ENCODE measurements at places on chromosomes 16 and 17.

DNA sequence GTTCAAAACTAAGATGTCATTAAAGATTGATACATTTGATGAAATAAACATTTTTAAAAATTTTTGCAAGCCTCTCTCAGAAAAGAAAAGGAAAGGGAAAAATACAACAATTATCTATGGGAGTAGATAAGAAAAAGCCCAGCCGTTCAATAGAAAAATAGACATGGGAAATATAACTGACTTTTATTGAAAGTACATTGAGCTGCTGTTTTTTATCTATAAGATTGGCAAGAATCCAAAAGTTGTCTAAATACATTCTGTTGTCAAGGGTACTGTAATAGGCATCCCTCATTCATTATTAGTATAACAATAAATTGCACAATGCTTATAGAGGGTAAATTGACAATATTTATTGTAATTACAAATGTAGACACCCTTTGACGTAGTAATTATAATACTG, 38.4 kb upstream of the IRX6 start:
- DNase-seq: no peak
- peaks cover 5% of the 10 kb centered on the region for H3K27me3 ChIP-seq
- H3K27ac ChIP-seq: no peak overlapping the region
- H3K4me3 ChIP-seq: no peak overlapping the region

GRCh38 chr16:25403852-25404251, 146.2 kb upstream of the ZKSCAN2 start:
- no peaks in the 10 kb centered on the region for H3K4me1 ChIP-seq
- no peaks in the 10 kb centered on the region for H3K36me3 ChIP-seq
- H3K4me3 ChIP-seq: no peak overlapping the region
- DNase-seq: no peak

DNA sequence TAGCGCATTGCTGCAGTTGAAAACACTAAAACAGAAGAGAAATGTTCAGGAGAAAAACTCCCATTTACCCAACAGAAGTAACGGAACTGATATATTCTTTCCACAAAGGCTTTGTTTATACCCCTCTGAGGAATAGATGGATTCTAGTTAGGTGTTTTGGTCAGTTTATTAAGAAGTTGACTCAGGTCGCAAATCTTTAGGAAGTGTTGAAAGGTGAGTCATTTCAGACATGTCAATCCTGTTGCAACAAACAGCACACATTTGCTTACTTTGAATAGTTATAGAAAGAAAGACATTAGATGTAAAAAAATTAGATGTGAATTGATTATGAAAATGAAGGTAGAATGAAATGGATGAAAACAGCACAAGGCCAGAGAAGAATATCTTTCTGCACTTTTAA, 941.0 kb downstream of the KCNJ2 start:
- DNase-seq: no peak
- no peak overlapping the region for H3K27ac ChIP-seq
- no peaks in the 10 kb centered on the region for H3K4me1 ChIP-seq
- no peaks in the 10 kb centered on the region for H3K27me3 ChIP-seq

- H3K36me3 ChIP-seq: no peaks in the 10 kb centered on the region
- peaks cover 32% of the 10 kb centered on the region for H3K4me1 ChIP-seq
- no peaks in the 10 kb centered on the region for H3K27me3 ChIP-seq
- no peak for DNase-seq
- H3K27ac ChIP-seq: no peak overlapping the region
These were observed 25.1 kb downstream of the ABR start for GRCh38 chr17:1154704-1155103.

- H3K27ac ChIP-seq: no peak overlapping the region
- no peak overlapping the region for H3K4me3 ChIP-seq
- no peak for DNase-seq
- no peaks in the 10 kb centered on the region for H3K27me3 ChIP-seq
These were observed 143.7 kb upstream of the ZFHX3 start for GRCh38 chr16:73191660-73192046.

DNA sequence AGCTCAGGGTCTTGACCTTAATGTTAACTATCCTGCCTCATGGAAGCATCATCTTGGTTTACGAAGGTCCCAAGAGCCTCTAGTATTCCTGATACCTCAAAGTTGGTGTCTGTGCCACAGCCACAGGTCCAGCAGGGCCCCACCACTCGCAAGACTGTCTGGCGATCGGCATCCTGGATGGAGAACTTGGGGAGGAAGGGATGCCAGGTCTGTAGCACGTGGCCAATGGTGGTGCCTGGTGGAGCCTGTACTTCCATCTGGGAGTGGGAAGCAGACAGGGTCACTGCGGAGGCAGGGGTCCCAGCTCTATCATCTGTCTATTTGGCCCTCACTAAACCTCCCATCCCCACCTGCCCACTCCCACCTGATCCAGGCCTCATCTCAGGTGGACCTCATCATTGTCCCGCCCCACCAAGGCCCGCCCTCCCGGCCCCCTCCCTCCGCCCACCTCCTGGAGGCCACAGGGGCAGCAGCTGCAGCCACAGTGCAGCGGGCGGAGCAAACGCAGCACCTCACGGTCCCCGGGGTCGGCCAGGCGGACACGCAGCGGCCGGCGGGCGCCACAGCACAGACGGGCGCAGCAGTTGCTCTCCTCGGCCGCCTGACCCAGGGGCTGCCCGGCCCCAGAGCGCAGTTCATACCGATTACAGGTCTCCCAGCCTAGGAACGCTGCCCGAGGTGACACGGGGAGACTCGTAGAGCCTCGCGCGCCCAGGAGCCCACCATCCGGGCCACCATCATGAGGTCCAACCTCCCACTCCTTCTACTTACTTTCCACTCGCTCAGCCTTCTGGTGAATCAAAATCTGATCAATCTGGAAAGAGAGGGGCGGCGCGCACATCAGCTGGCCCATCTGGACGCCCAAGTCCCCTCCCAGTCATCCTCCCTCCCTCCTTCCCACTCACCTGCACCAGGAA, 1.4 kb downstream of the PLSCR3 start:
- H3K27ac ChIP-seq: no peak overlapping the region
- peaks cover 30% of the 10 kb centered on the region for H3K4me1 ChIP-seq
- DNase-seq: no peak

DNA sequence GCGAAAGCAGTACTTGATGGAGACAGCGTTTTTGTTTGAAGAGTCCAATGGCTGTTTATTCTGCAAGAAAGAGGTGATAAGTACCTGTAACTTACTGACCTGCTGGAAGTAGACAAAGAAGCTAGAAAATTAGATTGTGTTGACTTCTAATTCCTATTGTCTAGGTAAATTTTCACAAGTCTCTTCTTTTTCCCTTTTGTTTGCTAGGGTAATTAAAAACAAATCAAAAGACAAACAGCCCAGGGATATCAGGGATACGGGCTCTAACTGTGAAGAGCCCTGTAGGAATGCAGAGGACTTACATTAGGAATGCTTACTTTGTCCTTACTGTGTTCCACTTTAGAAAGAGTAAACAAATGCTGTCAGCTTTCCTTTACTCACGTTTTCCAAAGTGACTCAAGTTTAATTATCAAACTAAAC, 7.0 kb downstream of the PSME3IP1 start:
- H3K36me3 ChIP-seq: no peaks in the 10 kb centered on the region
- no peak overlapping the region for H3K27ac ChIP-seq
- H3K4me3 ChIP-seq: no peak overlapping the region
- DNase-seq: no peak
- peaks cover 25% of the 10 kb centered on the region for H3K4me1 ChIP-seq

- H3K36me3 ChIP-seq: no peaks in the 10 kb centered on the region
- no peak for DNase-seq
- peaks cover 24% of the 10 kb centered on the region for H3K4me1 ChIP-seq
These were observed 1.1 kb downstream of the VASN start for GRCh38 chr16:4372578-4373355.

DNA sequence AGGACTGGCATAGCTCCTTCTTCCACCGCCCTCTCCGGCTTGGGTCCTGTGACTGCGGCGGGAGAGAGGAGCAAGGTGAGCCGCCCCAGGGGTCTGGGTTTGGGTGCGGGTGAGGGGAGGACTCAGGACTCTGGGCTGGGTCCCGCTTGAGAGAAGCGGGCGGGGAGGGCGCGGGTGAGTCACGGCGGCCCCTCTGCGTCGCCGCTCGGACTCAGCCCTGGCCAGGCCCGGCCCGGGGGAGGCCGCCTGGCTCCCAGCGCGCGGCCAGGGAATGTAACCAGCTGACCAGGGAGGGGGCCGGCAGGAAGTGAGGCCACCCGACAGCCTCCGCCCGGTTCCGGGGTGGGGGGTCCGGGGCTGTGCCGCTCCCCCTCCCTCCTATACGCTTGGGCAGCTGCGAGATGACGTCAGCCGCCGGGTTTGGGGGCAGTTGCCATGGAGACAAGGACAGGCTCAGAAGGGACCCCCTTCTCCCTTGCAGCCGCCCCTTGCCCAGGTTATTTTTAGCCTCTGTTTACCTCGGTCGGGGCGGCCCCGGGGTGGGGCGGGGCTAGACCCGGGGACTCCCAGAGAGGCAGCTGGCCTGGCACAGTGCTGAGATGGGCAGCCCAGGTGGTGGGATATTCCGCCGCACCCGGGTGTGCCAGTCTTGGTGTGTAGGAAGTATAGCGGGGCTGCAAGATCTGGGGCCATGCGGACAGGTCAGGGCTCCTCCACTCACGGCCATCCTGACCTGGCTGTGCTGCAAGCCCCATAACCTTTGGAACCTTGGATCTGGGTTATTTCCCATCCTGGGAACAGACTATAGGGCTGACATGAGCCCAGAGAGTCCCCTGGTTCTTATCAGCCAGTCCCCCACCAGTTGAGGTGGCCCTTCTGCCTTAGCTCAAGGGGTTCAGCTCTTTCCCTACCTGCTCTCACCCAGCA, 1.6 kb downstream of the RIPOR1 start:
- H3K4me1 ChIP-seq: peaks cover 70% of the 10 kb centered on the region
- H3K36me3 ChIP-seq: no peaks in the 10 kb centered on the region
- H3K4me3 ChIP-seq: peak overlapping the region; percentile 98

GRCh38 chr17:16989953-16990860, 18.3 kb upstream of the TNFRSF13B start:
- H3K4me1 ChIP-seq: peaks cover 62% of the 10 kb centered on the region
- no peaks in the 10 kb centered on the region for H3K36me3 ChIP-seq
- peak overlapping the region; percentile 92 for H3K4me3 ChIP-seq
- DNase-seq: no peak
- H3K27me3 ChIP-seq: no peaks in the 10 kb centered on the region

DNA sequence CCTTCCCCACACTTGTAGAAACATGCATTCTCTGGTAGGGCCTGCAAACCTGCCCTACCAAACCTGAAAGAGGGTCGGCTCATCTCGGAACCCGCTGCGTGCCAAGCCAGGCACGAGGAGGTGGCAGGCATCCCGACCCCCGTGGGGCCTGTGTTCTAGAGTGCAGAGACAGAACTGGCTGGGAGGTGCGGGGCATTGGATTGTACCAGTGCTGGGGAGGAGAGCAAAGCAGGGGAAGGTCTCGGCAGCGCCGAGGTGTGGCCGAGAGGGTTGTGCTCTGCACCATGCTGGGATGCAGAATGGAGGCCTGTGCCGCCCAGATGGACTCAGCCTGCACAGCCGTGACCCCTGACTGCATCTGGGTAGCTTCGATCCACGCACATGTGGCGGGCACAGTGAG, 17.8 kb upstream of the MC1R start:
- H3K27ac ChIP-seq: no peak overlapping the region
- no peak overlapping the region for H3K4me3 ChIP-seq

DNA sequence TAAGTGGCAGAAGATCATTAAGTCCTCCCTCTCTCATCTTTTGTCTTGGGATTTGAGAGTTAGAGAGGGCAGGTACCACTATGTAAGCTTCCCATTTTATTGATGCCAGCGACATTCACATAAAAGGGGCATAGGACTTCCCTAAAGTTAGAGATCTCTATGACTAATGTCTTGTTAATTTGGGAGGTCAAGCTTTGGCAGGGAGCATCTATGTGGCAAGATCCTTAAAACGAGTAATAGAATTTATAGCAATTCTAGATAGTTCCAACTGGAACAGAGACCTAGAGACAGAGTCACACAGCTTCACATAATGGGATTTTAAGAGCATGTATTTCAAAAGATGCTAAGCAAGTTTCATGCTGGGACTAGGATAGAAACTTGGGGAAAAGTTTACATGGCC, 308.0 kb downstream of the MAP2K6 start:
- no peaks in the 10 kb centered on the region for H3K36me3 ChIP-seq
- no peaks in the 10 kb centered on the region for H3K4me1 ChIP-seq
- no peak overlapping the region for H3K27ac ChIP-seq
- no peaks in the 10 kb centered on the region for H3K27me3 ChIP-seq

DNA sequence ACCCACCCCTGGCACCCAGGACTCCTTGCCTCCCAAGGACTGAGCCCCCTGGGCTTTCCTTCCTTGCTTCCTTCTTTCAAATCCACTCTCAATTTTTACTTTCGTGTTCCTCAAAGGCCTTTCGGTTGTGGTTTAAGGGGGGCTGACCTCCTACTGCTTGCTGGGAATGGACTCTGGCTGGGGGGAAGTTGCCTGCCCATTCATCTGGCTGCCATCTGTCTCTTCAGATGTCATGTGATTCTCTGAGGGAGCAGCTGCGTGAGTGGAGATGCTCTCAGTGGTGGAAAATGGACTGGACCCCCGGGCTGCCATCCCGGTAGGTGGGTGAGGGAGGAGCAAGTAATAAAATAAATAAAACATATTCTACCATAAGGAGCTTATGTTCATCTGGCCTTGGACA, 93.8 kb upstream of the RPRML start:
- no peaks in the 10 kb centered on the region for H3K27me3 ChIP-seq
- H3K27ac ChIP-seq: no peak overlapping the region
- H3K4me3 ChIP-seq: no peak overlapping the region
- no peaks in the 10 kb centered on the region for H3K36me3 ChIP-seq
- peaks cover 40% of the 10 kb centered on the region for H3K4me1 ChIP-seq

DNA sequence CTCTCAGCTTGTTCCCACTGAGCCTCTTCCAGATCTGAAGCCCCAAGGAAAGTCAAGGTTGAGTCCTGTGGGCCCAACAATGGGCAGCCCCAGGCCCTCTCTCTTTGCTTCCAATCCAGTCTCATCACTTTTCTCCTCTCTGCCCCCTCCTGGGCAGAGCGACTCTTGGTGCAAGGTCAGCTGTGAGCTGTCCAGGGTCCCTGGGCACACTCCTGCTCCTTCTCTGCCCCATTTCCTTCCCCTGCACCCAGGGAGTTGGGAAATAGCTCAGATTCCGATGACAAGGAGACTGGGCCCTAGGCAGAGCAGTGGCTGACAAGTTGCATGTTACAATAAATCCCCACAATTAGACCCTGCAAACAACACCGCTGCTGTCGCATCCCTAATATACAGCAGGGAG, 16.1 kb upstream of the CRHR1 start:
- H3K27me3 ChIP-seq: peaks cover 61% of the 10 kb centered on the region
- H3K4me1 ChIP-seq: no peaks in the 10 kb centered on the region
- no peak overlapping the region for H3K27ac ChIP-seq
- H3K4me3 ChIP-seq: no peak overlapping the region
- H3K36me3 ChIP-seq: no peaks in the 10 kb centered on the region
